ENCODE measurements at places on chromosomes 6 and 20.

GRCh38 chr20:11205769-11206362 lies 532.1 kb upstream of the JAG1 start:
- DNase-seq = no peak

DNA sequence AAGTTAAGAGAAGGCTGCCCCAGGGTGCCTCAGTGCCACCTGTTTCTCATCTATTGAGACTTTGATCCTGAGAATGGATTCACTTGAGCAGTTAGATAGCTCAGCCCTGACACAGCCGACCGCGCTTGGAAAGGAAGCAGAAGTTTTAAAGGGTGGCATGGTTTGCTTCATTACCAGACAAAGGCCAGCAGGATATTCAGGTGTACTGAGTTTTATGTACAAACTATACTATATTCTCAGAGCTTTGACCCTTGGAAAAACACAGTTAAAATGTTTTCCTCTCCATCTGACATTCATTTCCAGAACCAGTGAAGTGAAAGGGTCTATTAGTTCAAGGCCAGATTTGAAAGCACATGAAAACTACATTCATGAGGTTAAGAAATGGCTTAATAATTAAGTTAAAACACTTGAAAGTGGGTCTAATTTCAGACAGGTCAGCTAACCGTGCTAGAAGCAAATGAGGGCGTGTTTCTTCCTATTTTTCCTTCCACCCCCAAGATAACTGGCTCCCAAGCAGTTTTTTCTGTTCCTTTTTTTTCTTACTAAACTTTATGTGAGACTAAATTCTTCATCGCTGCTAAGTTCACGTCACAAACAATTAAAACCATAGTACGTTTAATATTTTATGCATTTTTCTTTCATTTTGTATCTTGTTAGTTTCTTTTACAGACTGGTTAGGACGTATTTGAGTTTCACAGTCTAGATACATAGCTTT lies 385.3 kb upstream of the SOX4 start:
- DNase-seq = no peak

GRCh38 chr6:81969814-81970213 lies 217.3 kb upstream of the TENT5A start:
- DNase-seq = no peak

GRCh38 chr6:12602951-12603672 lies 113.5 kb upstream of the PHACTR1 start:
- DNase-seq = no peak

DNA sequence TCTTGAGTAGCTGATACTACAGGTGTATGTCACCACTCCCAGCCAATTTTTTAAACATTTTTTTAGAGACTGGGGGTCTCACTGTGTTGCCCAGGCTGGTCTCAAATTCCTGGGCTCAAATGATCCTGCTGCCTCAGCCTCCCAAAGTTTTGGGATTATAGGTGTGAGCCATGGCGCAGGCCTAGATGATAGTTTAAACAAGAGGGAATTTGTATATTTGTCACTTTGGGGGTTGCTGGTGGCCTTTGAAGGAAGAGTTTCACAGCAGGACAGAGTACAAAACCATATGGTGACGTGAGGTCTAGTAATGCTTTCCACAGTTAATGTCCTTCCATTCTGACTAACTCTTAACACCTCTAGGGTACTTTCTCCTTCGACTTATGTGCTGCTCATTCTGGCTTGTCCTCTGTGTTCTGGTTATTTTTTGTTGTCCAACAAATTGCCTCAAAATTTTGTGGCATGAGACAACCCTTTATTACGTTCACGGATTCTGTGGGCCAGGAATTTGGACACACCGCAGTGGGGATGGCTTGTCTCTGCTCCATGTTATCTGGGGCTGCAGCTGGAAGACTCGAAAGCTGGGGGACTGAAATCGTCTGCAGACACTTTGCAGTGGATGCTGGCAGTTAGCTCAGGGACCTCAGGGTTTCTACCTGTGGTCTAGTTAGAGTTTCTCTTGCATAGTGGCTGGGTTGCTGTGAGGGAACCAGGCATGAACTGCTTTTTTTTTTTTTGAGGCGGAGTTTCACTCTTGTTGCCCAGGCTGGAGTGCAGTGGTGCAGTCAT lies 23.0 kb upstream of the IER3 start:
- no peak for DNase-seq

DNA sequence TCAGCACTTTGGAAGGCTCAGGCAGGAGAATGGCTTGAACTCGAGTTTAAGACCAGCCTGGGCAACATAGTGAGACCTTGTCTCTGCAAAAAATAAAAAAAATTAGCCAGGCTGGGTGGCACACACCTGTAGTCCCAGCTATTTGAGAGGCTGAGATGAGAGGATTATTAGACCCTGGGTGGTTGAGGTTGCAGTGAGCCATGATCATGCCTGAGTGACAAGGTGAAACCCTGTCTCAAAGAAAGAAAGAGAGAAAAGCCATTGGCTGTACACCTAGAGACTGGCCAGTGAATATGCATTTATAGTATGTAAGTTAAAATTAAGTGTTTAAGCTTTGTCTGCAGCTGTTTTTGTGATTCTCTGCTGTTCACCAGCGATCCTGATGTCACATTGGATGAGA lies 6.1 kb downstream of the RBCK1 start:
- no peak for DNase-seq

DNA sequence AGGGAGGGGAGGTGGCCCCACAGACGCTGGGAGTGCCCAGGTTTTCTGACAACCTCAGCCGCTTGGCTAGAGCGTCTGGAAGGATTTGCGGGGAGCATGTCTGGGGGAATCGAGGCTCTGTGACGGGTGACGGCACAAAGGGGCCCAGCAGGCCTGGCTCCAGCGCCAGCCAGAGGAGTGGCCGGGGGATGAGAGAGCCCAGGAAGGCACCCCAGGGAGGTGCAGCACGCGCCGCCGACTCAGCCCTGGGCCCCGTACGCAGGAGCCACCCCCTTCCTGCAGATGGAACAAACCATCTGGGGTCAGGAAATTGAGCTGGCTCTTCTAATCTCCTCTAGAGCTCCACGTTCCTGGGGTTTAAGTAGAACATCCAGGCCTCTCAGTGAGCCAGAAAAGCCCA lies 5.9 kb upstream of the SLCO4A1 start:
- no peak for DNase-seq

DNA sequence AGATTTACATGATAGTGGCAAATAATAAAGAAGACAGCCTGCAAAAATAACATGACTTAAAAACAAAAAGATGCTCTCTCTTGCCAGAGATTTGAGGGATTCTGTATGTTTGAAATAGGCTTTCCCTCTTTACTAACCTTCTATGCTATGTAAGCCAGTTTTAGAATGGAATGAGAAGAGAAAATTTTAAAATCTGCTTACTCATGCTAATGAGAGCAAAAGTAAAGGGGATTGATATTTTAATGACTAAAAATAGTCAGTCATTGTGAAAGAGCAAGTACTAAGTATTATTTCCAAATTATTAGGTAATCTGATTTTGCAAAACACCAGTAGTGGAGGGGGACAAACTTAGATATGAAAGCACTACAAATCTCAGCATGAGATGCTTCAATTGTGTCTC lies 563.3 kb upstream of the ADGRB3 start:
- DNase-seq = no peak

Measured in activated naive CD8-positive, alpha-beta T cell treated with anti-CD3 and anti-CD28 coated beads, Interleukin-2, amount 50 U/mL, for 16 hours (primary cell).